Stimulated activated CD8-positive, alpha-beta memory T cell treated with anti-CD3 and anti-CD28 coated beads, Interleukin-4, amount 100 ng/mL, for 1 hour (primary cell): ENCODE measurements at places on chromosomes 4 and X.

DNA sequence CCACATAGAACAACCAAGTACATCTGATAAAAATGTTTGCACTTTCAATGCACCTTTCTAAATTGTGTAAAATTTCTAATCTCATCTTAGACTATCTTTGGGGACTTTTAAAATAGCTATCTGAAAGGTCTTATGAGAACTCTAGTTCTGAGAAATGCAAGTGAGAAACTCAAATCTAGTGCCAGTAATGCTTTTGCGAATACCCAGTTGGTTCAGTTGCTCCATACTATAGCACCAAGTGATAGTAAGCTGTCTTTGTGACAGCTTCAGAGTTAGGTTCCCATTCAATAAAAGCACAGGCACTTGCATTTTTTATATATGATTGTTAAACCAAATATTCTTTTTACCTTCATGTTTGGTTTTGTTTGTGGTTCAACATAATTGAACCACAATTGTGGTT lies 4.5 kb upstream of the ITM2A start:
- DNase-seq = no peak

DNA sequence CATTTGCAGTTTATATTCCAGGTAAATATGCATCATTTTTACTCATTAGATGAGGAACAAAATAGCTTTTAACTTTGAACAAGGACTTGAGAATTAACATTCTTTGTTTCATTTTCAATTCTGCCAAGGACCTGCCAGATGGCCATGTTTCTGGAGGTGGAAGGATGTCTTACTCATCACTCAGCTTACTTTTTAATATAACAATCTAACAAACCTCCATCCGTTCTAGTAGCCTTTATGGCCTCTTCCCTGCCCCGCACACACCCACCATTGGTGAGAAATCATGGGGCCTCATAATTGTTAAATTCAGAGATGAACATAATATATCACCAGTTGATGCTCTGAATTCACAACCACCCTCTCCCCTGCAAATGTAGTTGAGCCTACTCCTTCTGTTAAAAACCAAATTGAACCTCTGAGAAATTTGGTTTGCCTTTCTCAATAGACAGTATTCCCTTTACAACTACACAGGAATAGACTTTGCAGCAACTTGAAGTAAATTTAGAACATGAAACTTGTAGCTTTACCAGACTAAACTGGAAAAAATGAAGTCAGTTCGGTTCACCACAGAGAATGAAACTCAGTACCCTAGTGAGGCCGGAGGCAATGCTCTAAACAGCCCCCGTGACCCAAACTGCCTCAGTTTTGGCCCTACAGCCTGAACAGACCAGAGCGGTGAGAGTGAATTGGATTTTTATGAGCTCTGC lies 50.1 kb upstream of the ACSL4 start:
- no peak for DNase-seq

DNA sequence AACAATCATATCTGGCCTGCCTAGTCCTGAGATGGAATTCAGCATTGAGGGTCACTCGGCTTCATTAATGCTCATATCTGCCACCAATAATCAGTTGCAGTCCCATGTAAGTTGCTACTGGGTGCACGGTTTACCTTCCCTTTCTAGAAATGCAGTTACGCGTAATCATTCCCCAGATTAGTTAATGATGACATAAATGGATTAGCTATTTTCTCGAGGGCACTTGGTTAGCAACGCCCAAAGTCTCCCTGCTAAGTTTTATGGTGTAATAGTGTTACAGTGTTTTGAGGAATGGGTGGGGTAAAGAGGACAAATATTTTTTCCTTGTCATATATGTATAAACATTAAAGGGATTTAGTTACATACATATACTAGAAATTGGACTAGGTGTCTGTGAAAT lies 118.8 kb downstream of the MID1 start:
- DNase-seq = no peak

- no peak for DNase-seq
These were observed at the start of gene NAT8L for GRCh38 chr4:2059046-2059725. Gene NAT8L (plus strand): TSS chr4:2059327. CDS start chr4:2059512, 185 bp downstream.

DNA sequence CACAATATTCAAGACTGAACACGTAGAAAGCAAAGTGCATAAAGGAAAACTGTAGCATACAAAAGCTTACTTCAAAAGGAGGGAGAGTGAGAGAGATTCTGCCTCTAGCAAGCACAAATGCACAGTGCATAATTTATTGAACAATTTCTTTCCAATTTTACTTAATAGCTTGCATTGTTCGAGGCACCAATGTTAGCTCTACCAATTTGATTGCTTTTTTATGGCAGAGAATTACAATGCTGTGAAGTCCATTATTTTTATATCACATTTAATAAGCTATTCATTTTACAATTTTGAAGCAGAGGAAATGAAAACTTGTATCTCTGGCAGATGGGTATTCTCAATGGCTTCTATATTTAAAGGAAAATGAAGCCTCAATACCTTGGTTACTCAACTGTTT lies 331.7 kb downstream of the GPM6A start:
- DNase-seq = no peak

DNA sequence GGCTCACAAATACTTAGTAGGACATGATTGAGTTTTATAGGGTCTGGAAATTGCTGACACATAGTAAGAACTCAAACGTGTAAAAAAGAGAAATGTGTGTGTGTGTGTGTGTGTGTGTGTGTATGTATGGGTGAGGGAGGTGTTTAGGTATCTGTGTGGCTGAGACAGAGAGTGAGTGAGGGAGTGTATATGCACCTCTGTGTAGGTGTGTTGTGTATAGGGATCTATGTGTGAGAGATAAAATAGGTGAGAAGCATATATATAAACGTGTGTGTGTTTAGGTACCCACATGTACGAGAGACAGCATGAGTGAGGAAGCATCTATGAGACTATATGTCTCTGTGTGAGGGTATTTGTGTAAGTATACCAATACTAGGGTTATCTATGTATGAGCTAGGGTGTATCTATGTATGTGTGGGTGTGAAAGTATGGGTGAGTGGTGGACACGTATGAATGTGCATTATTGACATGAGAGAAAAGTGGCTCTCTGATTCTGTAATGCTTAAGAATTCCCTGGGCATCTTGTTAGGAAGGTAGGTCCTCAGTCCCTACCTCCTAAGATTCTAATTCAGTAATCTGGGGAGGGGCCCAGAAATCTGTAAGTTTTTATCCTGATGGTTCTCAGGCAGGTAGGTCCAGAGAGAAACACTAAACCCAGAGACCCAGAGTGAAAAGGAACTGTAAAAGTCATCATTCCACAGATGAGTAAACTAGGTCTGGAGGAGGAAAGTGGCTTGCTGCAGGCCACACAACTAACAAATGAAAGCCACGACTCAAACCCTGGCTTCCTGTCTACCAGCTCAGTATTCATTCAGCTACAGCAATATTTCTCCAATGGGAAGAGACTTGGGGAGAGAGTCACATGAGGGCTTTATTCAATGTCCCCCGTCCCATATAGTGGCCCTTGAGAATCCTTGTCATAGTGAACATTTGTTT lies 237.0 kb downstream of the IDS start:
- no peak for DNase-seq

DNA sequence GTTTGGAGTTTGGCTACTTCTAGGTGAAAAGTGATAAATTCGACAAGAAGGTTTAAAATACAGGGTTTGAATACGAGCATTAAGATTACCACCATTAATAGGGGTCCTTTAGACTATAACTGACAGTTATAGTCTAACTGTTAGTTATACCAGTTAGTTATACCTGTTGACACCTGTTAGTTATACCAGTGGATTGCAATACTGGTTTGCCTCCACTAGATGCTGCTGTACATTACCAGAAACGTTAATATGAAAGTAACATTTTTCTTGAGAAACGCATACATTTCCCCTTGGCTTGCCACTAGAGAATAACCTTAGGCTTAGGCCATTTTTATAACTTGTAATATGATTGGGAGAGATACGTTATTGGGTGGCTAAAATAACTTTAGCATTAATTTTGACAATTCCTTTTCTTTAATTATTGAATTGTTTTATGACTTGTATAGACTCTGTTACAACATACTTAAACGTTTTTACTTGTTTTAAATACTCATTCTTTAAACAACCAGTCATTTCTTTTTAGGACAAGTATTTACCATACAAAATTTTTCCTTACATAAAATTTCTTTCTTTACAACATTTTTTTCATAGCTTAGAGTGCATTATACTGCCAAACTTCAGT lies 911.2 kb downstream of the FSTL5 start:
- no peak for DNase-seq

DNA sequence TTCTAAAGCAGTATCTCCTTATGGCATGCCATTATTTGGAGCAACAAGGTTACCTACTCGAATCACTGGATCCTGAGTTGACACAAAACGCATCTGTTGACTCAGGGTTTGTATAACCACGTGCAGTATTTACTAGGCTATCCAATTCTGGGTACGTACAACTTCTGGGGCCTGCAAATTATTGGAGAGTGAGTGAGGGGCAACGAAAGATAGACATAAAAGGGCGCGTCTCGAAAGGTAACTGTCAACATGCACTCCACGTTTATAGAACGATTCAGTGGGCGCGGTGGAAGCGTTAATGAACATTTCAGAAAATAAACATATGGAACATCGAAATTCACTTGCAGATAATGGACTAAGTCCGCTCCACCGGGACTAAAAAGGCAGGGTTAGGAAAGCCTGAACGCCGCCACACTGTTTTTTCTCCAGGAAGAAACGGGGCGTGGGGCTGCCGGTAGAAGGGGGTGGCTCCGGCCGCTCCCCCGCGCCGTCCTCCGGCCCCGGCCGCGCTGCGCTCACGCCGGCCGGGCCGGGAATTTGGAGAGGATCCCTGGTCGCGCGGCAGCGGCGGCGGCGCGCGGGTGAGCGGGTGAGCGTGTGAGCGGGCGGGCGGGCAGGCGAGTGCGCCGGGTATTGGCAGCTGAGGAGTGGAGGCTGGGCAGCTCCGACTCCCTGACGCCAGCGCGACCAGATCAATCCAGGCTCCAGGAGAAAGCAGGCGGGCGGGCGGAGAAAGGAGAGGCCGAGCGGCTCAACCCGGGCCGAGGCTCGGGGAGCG lies at the start of gene SMAD1:
SMAD1 (plus strand) TSS at position 690 of the 778 bp plus-strand sequence. CDS start 32,761 bp downstream, outside the sequence.
- DNase-seq = no peak

DNA sequence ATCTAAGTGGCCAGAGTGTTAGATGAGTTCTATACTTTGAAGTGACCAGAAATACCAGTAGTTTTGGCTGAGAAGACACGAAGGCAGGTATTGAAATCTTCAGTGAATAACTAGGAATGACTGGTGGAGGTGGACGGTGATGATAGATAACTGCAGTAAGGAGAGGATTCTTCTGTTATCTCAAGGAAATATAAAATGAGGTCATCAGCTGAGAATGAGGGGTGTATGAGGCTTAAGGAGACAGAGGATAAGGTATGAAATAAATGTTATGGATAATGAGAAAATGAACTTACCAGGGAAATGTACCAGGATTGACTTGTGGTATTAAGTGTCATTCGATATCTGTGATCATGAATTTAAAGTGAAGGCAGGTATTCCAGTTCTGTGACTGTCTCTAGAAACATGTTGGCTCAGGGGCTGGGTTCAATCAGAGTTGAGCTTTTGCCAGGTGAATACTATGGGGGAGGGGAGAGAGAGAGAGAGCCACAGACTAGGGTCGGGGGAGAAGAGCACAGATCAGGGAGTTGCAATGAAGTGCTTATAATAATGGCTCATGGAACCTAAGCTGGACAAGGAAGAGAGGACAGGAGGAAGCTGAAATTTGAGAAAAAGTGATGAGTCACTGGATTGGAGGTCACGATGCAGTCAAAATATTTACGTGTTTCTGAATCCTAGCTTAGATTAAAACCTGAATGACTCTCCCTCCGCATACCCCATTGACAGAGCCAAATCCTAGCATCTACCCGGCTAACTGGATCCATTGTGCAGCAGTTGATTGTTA lies 37.5 kb upstream of the BRS3 start:
- no peak for DNase-seq

DNA sequence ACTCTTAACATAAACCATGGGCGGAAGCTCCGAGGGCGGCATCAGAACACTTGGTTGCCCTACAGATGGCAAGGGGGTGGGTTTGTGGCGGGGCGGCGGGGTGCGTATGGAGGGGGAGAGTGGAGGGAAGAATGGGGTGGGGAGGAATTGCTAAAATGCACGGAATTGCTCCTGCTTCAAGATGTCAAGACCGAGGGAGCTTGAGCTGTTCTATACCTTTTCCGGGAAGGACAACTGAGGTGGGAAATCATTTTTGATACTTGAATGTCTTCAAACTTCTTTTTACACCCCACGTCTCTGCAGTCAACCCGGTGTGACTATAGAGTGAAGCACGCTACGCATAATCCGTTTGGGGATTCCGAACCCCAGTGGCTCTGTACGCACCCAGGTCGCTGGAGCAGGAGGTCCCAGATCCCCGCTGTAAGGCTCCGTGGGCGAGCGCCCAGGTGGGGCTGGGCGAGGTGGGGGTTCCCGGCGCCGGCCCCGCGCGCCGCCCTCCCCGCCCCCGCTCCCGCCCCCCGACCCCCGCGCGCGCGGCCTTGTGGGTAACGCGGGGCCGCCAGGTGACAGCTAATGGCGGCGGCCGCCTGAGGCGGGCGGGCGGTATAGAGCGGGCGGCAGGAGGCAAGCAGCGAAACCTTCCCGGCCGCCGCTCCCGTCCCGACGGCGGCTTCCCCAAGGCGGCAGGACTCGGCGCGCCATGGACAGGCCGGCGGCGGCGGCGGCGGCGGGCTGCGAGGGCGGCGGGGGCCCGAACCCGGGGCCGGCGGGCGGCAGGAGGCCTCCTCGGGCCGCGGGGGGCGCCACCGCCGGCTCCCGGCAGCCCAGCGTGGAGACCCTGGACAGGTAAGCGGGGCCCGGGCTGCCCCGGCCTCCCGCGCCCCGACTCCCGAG lies at the start of gene MTMR1:
MTMR1 (plus strand) TSS at position 566 of the 894 bp plus-strand sequence; CDS start at position 701, 135 bp downstream.
- peak; percentile 27 for DNase-seq

- DNase-seq = no peak
These were observed 83.0 kb downstream of the AFF1 start for GRCh38 chr4:87017580-87018342.

DNA sequence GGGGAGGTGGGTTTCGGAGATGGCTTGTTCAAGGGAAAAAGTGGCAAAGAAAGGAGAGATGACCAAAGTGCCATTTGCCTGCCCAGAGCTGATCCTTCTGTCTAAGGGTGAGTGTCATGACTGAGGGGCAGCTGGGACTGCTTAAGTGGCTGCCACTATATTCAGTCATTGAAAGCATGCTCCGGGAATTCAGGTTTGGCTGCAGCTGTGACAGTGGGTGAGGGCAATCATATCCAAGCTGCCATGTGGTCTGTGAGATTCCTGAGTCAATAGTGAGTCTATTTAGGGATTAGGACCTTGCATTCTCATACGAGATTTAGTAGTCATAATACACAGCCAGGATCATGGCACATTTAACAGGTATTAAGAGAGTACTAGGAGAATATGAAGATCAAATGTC lies 138.8 kb upstream of the BANK1 start:
- no peak for DNase-seq

GRCh38 chr4:89069481-89069880 lies 12.5 kb upstream of the FAM13A start:
- no peak for DNase-seq

DNA sequence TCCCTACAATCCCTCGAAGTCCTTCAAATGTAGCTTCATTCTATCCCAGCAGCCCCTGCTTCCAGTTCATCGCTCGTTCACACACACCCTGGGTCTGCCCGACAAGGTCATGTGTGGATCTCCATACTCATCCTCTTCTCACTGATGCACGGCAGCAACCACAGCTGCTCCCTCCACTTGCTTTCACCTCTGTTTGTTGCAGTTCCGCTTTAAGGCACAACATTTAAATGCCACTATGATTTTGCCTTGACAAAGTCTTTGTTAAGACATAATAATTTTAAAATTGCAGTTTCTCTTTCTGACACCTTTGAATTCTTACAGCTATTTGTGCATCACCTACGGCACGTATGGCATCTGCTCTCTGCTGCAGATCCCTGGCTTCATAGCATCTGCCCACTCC lies 1.8 kb downstream of the ODAPH start:
- DNase-seq = no peak

GRCh38 chr4:81919223-81919622 lies 447.5 kb upstream of the RASGEF1B start:
- DNase-seq = no peak

- DNase-seq = no peak
These were observed 114.5 kb upstream of the SLIT2 start for GRCh38 chr4:20137176-20137575.
